Endothelial cell of umbilical vein (primary cell): ENCODE measurements at places on chromosomes 7 and 10. TPM values are rescaled to one million over a fixed set of nuclear protein-coding genes. Genes with fewer than 3 reads are reported as not detected.

LAMB1 gene
- 703 and 734 TPM in 2 replicates for total RNA-seq

KCP gene
- total RNA-seq = not detected in 2 replicates

UBE3C gene
- total RNA-seq = 75.9 and 77.3 TPM in 2 replicates

HECW1 gene
- not detected in 2 replicates for total RNA-seq

TMEM120A gene
- 38.6 and 47.3 TPM in 2 replicates for total RNA-seq

MOGAT3 gene
- total RNA-seq = not detected in 2 replicates

EPHA1 gene
- not detected in 2 replicates for total RNA-seq

TMEM229A gene
- total RNA-seq = not detected in 2 replicates

PTF1A gene
- total RNA-seq = not detected in 2 replicates

DNA sequence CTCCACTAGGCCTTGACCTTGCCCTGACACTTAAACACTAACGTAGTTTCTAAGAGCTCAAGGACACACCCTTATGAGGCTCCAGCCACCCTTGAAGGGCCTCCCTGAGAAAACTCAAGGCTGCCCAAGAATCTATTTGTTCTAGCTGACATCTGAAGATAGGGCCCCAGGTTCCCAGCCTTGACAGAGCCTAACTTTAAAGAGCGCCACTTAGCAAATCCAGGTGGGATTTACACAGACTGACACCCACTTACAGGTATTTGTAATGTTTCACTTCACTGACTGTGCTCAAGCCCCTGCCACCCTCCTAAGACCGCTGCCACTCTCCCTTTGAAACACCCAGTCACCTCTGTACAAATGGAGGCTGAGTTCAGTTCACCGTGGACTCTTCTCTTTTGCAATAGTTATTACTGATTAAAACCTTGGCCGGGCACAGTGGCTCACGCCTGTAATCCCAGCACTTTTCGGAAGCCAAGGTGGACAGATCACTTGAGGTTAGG is 90.4 kb downstream of the SVOPL start:
- H3K4me1 ChIP-seq = no peaks in the 10 kb centered on the region
- no peak overlapping the region for H3K4me3 ChIP-seq
- no peaks in the 10 kb centered on the region for H3K27me3 ChIP-seq
- no peak for DNase-seq

DNA sequence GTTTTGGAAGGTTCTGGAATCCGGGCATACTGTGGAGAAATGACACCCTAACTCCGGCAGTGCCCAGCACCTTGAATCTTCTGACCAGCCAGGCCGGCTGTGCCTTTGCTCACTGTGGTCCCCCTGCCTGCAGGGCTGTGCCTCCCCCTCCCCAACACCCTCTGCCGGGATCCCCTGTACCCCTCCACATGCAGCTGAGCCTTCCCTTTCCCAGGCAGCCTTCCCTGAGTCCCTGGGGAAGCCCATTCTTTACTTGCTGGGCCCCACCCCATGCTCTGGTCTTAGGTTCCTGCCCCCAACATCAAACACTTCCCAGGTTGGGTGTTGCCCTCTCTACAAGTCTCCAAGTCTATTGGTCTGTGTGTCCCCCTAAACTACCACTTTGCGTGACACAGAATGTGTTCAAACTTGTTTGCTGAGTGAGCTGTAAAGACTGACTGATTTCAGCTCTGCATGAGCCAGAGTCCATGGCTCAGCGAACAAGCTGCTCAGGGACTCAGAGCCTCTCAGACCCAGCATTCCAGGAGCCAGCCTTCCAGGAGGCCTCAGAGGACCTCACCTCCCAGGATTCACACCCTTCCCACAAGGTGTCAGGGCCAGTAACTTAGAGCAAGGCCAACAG is 31.6 kb downstream of the CALML5 start:
- DNase-seq = no peak
- no peak overlapping the region for H3K4me3 ChIP-seq

DNA sequence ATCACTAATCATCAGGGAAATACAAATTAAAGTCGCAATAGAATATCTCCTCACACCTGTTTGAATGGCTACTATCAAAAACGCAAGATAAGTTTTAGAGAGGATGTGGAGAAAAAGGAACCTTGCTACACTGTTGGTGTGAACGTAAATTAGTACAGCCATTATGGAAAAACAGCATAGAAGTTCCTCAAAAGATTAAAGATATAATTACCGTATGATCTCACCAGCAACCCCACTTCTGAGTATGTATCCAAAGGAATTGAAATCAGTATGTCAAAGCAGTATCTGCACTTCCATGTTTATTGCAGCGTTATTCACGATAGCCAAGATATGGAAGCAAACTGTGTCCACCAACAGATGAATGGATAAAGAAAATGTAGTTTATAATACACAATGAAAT is 164.4 kb downstream of the ZNF365 start:
- no peaks in the 10 kb centered on the region for H3K27me3 ChIP-seq
- H3K27ac ChIP-seq = no peak overlapping the region
- no peaks in the 10 kb centered on the region for H3K36me3 ChIP-seq
- H3K4me1 ChIP-seq = no peaks in the 10 kb centered on the region
- DNase-seq = no peak
- no peak overlapping the region for H3K4me3 ChIP-seq

GRCh38 chr10:11424456-11425295 is 186.8 kb downstream of the USP6NL start:
- peaks cover 2% of the 10 kb centered on the region for H3K27me3 ChIP-seq
- no peaks in the 10 kb centered on the region for H3K4me1 ChIP-seq
- H3K36me3 ChIP-seq = no peaks in the 10 kb centered on the region
- H3K27ac ChIP-seq = no peak overlapping the region

- DNase-seq = no peak
- no peaks in the 10 kb centered on the region for H3K36me3 ChIP-seq
- no peak overlapping the region for H3K27ac ChIP-seq
- peaks cover 2% of the 10 kb centered on the region for H3K4me1 ChIP-seq
- no peaks in the 10 kb centered on the region for H3K27me3 ChIP-seq
Measured at GRCh38 chr10:34567659-34568253, 247.3 kb downstream of the PARD3 start.

GRCh38 chr10:102781090-102781920 is 37.6 kb downstream of the WBP1L start:
- H3K4me1 ChIP-seq = peaks cover 65% of the 10 kb centered on the region
- H3K27me3 ChIP-seq = no peaks in the 10 kb centered on the region
- no peak overlapping the region for H3K27ac ChIP-seq
- no peak overlapping the region for H3K4me3 ChIP-seq

DNA sequence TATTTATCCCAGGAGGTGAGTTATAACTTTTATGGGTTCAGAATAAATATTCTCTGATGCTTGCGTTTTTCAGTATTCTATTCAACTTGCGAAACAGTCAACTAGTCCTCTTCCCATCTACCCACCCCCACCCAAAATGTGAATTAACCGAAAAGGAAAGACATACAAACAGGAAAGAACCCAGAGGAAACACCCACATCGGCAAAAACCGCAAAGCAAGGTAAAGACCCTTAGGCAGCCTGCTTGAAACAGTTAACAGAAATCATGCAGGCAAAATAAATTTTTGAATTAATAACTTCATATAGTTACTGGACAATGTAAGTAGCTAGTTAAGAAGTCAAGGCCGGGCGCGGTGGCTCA is 5.4 kb downstream of the ZC3HAV1 start:
- H3K36me3 ChIP-seq = no peaks in the 10 kb centered on the region
- no peak overlapping the region for H3K27ac ChIP-seq
- no peaks in the 10 kb centered on the region for H3K27me3 ChIP-seq

- no peak for DNase-seq
- no peak overlapping the region for H3K4me3 ChIP-seq
- H3K4me1 ChIP-seq = peaks cover 3% of the 10 kb centered on the region
- no peaks in the 10 kb centered on the region for H3K27me3 ChIP-seq
- no peak overlapping the region for H3K27ac ChIP-seq
Measured at GRCh38 chr7:148665221-148665620, 33.5 kb upstream of the CUL1 start.

DNA sequence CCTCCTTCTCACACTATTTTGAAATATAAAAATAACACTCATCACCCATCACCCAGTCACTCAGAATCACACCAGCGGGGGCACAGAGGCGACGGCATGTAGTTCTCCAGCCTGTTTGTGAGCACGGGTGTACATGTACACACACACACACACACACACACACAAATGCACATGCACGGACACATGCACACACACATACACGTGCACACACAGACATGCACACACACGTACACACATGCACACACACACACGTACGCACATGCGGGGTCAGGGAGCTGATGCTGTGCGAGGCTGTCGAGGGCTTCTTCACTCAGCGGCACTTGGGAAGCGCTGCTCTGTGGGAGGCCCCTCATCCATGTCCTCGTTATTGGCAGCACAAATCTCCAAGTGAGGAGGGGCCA is 178.8 kb downstream of the ELFN1 start:
- H3K4me3 ChIP-seq = no peak overlapping the region
- no peaks in the 10 kb centered on the region for H3K27me3 ChIP-seq
- no peaks in the 10 kb centered on the region for H3K36me3 ChIP-seq
- no peak for DNase-seq
- no peak overlapping the region for H3K27ac ChIP-seq

- H3K27ac ChIP-seq = no peak overlapping the region
- H3K4me3 ChIP-seq = no peak overlapping the region
- DNase-seq = no peak
- no peaks in the 10 kb centered on the region for H3K36me3 ChIP-seq
Measured at GRCh38 chr7:133698127-133698526, 429.0 kb upstream of the LRGUK start.

GRCh38 chr7:11193131-11193867 is 219.6 kb downstream of the PHF14 start:
- no peak for DNase-seq
- no peak overlapping the region for H3K27ac ChIP-seq
- H3K4me3 ChIP-seq = peak overlapping the region; percentile 6

DNA sequence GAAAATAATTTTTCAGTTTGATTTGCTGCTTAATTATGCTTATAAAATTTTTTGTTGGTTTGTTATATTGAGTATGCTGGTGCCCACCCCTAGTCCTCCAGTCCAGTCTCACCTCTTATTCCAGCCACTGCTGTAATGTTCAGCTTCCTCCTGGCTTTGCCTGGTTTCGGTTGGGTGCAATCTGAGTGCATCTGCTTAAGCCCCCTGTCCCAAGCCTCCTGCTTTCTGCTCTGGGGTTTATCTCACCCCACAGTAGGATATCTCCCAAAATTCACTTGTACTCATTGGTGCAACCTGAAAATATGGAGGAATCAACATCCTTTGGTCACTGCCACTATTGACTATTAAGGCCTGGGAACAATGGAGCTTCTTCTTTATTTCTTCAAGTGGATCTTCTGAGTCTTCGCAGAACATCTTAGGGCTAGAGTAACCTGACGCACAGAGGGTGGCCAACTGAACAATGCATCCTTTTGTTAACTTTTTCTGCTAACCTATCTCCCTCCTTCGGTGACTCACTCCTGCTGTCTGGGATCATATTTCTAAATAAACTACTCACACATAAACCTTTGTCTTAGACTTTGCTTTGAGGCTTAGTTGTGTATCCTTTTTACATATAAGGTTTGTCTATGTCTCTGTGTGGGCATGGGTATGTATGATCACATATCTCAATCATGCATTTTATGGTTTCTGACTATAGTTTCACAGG is 19.1 kb upstream of the SOSTDC1 start:
- DNase-seq = no peak
- no peak overlapping the region for H3K27ac ChIP-seq
- H3K36me3 ChIP-seq = no peaks in the 10 kb centered on the region
- no peaks in the 10 kb centered on the region for H3K4me1 ChIP-seq
- no peaks in the 10 kb centered on the region for H3K27me3 ChIP-seq

GRCh38 chr10:109587366-109587765 is 335.9 kb downstream of the XPNPEP1 start:
- DNase-seq = no peak
- H3K4me3 ChIP-seq = no peak overlapping the region
- H3K36me3 ChIP-seq = no peaks in the 10 kb centered on the region
- H3K27ac ChIP-seq = no peak overlapping the region
- no peaks in the 10 kb centered on the region for H3K4me1 ChIP-seq

- H3K4me3 ChIP-seq = no peak overlapping the region
- H3K4me1 ChIP-seq = peaks cover 12% of the 10 kb centered on the region
- no peak for DNase-seq
Measured at GRCh38 chr7:29569648-29570047, 6.0 kb downstream of the PRR15 start.

GRCh38 chr7:30659312-30659711 is 22.9 kb downstream of the CRHR2 start:
- no peak overlapping the region for H3K27ac ChIP-seq
- H3K4me1 ChIP-seq = no peaks in the 10 kb centered on the region
- no peaks in the 10 kb centered on the region for H3K36me3 ChIP-seq
- H3K4me3 ChIP-seq = no peak overlapping the region
- no peak for DNase-seq
- no peaks in the 10 kb centered on the region for H3K27me3 ChIP-seq

DNA sequence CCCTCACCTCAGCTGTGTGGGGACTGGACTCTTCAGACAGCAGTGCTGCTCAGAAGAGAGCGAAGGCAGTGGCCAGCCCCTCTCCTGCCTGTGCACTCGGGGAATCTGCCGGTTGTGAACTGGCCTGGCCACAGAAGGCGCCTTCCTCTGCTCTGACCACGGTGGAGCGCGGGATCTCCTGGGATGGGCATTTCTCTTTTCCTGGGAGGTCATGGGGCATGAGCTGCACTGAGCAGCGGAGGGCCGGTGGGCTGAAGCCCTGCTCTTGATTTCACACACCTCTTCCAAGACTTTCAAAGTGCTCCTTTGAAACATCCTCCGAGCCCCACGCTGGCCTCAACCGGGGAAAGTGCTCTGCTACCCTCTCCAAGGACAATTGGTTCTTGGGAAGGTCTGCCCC is 125.6 kb upstream of the FAM20C start:
- H3K4me1 ChIP-seq = no peaks in the 10 kb centered on the region
- H3K27me3 ChIP-seq = no peaks in the 10 kb centered on the region
- no peak overlapping the region for H3K27ac ChIP-seq
- H3K4me3 ChIP-seq = no peak overlapping the region

DNA sequence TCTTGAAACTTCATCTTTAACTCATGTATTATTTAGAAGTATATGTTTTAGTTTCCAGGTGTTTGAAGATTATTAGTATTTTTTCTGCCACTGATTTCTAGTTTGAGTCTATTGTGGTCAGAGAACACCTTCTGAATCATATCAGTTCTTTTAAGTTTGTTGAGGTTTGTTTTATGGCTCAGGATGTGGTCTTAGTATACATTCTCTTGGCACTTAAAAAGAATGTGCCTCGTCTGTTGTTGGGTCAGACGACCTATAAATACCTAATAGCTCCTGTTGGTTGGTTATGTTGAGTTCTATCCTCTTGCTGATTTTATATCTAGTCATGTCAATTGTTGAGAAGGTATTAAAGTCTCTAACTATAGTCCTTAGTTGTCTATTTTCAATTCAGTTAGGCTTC is 15.9 kb downstream of the TDRD1 start:
- no peaks in the 10 kb centered on the region for H3K27me3 ChIP-seq
- DNase-seq = no peak
- no peak overlapping the region for H3K4me3 ChIP-seq
- H3K27ac ChIP-seq = no peak overlapping the region

- DNase-seq = no peak
- no peak overlapping the region for H3K4me3 ChIP-seq
- H3K27ac ChIP-seq = no peak overlapping the region
- no peaks in the 10 kb centered on the region for H3K27me3 ChIP-seq
- no peaks in the 10 kb centered on the region for H3K4me1 ChIP-seq
Measured at GRCh38 chr10:72158176-72158575, 57.6 kb upstream of the ANAPC16 start.
